ENCODE measurements at places on chromosomes 6 and 20.

DNA sequence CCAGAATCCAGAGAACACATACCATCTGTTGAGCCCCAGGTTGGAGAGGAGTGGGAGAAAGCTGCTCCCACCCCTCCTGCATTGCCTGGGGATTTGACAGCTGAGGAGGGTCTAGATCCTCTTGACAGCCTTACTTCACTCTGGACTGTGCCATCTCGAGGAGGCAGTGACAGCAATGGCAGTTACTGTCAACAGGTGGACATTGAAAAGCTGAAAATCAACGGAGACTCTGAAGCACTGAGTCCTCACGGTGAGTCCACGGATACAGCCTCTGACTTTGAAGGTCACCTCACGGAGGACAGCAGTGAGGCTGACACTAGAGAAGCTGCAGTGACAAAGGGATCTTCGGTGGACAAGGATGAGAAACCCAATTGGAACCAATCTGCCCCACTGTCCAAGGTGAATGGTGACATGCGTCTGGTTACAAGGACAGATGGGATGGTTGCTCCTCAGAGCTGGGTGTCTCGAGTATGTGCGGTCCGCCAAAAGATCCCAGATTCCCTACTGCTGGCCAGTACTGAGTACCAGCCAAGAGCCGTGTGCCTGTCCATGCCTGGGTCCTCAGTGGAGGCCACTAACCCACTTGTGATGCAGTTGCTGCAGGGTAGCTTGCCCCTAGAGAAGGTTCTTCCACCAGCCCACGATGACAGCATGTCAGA lies 77.4 kb downstream of the ASXL1 start:
- DNase-seq = no peak

DNA sequence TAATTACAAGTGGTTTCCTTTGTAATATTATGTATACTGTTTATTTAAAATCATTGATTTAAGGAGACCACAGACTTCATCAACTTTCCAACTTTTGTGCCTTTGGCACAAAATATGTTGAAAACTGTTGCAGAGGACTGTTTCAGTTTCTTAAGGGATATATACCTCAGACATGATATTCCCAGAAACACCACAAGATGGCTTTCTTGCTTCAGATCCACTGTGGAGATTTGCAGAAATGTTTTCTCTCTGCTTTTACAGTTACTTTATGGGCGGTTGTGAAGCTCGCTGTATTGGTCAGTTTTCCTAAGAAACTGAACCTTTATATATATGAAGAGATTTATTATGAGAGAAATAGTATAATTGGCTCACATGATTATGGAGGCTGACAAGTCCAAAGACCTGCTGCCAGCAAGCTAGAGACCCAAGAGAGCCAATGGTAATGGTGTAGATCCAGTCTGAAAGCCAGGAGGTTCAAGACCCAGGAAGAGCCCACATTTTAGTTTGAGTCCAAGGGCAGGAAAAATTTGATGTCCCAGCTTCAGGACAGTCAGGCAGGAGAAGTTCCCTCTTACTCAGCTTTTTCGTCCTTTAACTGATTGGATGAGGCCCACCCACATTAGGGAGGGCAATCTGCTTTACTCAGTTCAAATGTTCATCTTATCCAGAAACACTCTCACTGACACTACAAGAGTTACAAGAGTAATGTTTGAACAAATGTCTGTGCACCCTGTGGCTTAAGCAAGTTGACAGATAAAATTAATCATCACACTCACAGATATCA lies 12.8 kb downstream of the ME1 start:
- DNase-seq = no peak

DNA sequence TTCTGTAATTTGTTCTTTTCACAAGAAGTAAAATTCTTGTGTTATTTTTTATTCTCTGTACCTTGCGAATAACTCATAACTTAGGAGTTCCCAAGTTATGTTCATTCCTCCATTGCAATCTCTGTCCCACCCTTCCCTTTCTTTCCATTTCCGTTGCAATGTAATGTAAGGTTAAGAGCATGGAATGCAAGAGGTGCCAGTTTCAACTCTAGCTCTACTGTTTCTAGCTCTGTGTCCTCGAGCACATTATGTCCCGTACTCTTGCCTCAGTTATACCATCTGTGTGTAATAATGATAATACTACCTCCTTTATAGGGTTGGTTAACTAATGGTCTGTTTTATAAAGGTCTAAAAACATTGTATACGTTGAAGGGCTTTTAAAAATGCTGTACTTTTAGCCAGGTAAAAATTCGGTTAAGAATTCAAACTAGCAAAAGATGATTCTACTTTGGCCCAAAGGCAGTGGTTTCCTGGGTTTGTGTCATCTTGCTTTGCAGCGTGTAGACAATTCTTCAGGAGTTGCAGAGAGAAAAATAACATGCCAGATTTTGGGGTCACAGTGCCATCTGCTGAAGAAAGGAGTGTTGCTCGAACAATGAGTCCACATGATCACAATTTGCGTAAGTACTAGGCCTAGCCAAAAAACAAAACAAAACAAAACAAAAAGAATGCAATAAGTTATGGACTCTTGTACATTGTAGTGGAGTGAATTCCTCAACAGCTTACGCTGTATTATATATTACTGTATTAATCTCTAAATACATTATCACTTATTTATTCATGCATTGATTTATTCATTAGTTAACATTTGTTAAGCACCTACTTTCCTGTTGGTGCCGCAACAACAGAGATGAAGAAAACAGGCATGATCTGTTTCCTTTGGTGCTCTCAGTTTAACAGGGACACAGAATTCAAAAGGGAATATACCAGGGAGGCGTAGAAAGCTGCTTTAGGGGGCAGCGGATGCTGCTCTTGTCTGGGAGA lies 10.0 kb upstream of the PFDN4 start:
- DNase-seq = no peak

- peak; percentile 94 for DNase-seq
These were observed 4.3 kb downstream of the GFRA4 start for GRCh38 chr20:3658716-3659491.

GRCh38 chr6:125995972-125996580 lies 9.7 kb downstream of the TRMT11 start:
- DNase-seq = peak; percentile 28

GRCh38 chr6:152356016-152356415 lies 281.1 kb downstream of the SYNE1 start:
- no peak for DNase-seq

Measured in GM19239 (cell line).